Bronchial epithelial cell (primary cell): ENCODE measurements at places on chromosomes 3 and 15.

DNA sequence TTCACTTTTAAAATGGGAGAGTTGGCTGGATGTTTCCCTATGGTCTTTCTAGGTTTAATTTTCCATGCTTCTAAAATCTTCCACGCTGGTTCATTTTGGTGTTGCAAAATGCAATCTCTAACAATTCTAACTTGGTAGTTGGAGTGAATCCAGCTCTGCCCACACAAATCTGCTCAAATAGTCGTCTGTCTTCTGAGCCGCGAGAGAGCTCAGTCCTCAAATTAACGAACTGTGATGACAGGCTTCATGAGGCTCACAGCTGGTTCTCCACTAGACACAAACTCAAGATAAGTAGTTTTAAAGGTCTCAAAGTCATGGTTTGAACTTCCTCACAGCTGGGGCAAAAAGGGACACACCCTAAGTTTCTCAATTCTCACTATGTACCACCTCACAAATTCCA, 178.6 kb upstream of the LYSMD4 start:
- DNase-seq: no peak

DNA sequence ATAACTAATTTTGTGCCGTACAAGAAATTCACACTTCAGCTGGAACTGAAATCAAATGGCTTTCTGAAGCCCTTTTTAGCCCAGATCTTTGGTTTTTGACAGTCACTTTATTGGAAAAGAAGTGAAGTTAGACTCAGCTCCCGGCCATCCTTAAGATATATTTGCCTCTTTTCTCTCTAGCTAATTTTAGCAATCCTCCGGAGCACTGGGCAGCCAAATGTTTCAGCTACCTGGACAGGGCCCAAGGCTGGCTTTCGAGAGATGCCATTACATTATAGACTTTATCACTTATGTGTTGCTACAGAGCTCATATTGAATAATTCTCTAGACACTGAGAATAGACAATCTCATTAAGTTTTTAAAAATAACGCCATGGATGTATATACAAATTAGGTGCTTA, 28.5 kb upstream of the RPL39L start:
- DNase-seq: no peak

DNA sequence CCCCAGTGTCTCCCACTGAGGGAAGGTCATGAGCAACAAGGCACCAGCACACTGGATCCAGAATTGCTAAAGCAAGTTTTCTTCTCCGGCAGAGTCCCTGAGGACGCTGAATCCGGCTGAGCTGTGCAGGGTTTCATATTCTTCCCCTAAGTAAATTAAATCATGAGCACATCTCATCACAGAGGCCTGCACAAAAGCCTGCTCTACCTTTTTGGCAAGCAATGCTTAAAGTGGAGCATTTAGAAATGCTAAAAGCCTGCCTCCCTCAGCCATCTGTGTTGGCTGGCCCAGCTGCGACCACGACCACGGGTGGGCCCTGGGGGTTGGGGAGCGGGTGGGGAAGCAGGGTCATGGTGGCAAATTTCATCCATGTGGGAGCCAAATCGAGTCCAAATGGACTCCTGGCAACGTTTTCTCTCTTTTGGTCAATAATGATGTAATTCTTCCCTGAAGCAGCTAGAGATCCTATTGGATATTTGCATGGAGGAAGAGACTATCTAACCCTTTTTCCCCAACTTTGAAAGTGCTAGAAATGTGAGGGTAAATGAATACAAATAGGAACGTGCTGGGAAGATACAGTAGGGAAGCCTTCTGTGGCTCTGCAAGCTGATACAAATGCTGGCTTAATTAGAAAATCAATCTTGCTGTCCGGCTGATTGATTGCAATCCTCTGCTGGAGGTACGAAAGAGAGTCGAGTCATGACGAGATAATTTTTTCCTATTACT, 532.8 kb upstream of the TBL1XR1 start:
- DNase-seq: no peak

- no peak for DNase-seq
These were observed 23.9 kb downstream of the FAM174B start for GRCh38 chr15:92631721-92632120.

- no peak for DNase-seq
These were observed 6.8 kb downstream of the ARPIN start for GRCh38 chr15:89905846-89906378.

DNA sequence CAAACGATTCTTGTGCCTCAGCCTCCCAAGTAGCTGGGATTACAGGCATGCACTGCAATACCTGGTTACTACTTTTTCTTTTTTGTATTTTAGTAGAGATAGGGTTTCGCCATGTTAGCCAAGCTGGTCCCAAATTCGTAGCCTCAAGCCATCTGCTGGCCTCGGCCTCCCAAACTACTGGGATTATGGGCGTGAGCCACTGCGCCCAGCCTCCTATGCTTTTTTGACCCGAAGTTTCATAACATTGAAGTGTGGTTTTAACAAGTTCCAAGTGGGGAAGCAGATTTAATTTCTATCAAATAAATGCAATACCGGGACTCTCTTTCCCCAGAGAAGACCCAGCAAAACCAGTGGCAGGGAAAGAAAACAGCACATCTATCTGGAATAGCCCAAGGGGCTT, 13.7 kb downstream of the SH3BP5 start:
- no peak for DNase-seq

GRCh38 chr3:79516795-79517194, 251.0 kb downstream of the ROBO1 start:
- peak; percentile 69 for DNase-seq

DNA sequence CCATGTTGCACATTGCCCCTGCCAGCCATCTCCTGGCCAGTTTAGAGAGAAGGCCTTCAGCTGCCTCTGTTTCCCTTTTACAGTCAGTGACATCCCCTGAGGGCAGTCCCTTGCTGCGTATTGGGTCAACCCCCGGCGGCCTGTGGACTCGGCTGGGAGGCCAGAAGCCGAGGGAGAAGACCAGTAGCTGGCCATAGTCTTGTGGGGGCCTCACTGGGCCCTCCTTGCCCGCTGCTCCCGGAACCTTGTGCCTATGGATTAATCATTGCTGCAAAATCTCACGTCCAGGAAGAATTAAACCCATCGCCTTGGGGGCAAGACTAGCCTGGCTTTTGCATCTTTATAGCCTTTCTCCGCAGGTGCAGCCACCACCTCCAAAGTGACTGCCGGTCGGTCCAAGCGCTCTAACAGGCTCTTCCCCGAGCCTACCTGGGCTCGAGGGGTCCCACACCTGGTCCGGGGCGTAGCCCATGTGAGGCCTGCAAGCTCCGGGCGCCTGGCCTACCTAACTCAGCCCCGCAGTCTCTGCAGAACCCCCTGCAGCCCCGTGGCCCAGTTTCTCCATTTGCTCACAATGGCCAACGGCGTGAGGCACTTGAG, 870 bp upstream of the CHAC1 start:
- DNase-seq: no peak

DNA sequence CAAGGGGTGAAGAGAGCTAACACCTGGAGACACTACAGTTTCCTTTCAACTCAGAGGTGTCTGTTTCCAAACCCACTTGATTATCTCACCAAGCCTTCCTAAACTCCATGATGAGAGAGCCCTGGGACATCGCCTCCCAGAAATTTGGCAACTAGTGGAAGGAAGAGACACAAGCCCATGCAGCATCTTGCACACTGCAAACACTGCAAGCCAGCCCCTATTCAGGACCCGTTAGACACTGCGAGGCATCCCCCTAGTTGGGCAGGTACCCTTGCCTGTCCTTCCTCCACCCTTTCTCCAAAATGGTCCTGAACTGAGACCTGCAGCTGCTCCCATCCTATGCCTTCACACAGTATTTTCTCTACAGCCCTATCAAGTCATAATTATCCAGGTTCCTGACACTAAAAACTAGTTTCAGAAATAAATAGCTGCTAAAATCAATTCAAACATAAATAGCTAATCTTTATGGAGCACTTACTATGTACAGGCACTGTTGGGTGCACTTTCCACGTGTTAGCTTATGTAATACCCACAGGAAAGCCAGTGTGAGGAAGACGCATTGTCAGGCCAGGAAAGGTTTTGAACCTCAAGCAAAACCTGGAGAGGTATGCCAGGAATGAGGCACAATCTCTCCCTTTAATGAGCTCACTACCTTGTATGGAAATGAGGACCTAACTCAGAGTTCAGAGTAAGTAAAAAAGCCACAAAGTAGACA, 2.8 kb downstream of the MAGI1 start:
- no peak for DNase-seq

- DNase-seq: no peak
These were observed 50.9 kb downstream of the IQCH start for GRCh38 chr15:67305506-67305905.

DNA sequence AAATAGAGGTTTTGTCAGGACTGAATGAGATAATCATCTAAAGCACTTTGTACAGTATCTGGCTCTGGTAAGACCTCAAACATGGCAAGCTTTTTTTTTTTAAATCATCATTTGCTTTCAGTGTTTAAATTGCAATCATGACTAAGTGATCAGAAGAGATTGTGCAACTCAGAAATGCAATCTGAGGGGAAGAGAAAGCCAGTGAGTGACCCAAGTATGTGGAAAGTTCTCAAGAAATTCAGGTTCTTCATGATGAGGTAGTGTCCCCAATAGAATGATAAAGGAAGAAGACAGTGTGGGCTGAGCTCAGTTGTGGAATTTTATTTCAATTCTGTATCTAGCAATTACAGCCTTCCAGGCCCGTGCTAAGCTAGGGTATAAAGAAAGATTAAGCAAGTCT, 132.2 kb upstream of the TBC1D5 start:
- peak; percentile 32 for DNase-seq

DNA sequence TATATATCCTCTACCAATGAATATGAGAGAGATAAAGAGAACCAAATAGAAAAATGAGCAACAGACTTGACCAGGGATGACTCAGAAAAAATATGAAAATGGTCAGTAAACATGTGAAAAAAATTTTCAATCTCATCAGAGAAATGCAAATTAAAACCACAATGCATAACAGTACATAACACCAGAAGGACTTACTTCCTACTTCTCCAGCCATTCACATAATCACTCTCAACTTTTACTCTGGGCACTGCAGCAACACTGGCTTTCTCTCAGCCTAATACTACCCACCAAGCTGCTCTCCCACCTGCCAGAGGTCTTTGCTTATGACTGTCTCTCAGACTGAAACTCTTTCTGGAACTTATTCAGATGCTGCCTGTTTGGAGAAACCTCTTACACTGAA, 49.4 kb downstream of the DPH6 start:
- DNase-seq: no peak

GRCh38 chr3:184635126-184635525, 73.5 kb downstream of the EPHB3 start:
- DNase-seq: no peak

GRCh38 chr15:29140475-29141307, 128.9 kb downstream of the NSMCE3 start:
- DNase-seq: no peak

GRCh38 chr3:139893267-139893962, 41.6 kb upstream of the CLSTN2 start:
- DNase-seq: no peak

DNA sequence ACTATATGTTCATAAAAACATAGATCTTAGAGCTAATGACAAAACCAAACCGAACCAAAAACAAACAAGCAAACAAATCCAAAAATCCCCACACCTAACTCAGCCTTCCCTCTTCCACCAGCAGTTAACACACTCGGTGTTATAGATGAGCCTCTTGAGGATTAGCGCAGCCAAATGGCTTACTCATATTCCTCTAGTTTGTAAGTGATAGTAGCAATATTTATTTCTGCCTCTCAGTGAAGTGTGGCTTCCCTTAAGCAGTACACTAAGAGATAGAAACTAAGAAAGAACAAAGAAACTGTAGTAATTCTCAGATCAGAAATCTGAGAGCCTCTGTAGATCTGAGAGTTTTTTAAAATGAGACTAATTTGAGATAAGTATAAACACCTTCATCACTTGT, 2.4 kb upstream of the NCEH1 start:
- no peak for DNase-seq

DNA sequence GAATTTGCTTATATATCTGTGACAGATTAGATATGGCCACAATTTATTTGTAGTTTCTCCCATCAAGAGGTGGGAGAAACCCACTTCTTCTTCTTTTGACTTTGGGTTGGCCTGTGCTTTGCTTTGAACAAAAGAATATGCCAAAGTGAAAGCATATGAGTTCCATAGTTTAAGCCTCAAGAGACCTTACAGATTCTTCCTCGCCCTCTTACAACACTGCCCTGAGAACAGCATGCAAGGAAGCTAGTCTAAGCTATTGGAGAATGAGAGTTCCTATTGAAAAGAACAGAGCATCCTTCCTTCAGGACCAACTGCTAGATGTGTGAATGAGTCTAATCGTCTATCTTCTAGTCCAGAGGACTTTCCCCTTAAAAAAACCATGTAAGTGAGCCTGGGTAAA, 394.8 kb downstream of the TUSC7 start:
- no peak for DNase-seq

DNA sequence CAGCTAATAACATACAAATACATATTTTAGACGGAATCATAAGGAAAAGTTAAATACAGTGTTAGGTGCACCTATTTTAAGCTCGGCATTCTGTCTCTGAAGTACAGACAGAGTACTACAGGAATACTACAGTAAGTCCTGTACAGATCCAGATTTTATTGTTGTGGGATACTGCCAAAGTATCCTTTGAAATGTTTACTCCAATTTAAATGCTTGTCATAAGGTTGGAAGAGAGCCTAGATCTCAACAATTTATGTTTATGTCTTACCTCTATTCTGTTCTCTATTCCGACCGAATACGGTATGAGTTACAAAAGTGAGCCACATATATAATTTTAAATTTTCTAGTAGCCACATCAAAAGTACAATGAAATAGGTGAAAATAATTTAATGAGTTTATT, 25.3 kb downstream of the PLD1 start:
- no peak for DNase-seq
